Astrocyte of the hippocampus (primary cell): ENCODE measurements at places on chromosomes 16 and 17.

DNA sequence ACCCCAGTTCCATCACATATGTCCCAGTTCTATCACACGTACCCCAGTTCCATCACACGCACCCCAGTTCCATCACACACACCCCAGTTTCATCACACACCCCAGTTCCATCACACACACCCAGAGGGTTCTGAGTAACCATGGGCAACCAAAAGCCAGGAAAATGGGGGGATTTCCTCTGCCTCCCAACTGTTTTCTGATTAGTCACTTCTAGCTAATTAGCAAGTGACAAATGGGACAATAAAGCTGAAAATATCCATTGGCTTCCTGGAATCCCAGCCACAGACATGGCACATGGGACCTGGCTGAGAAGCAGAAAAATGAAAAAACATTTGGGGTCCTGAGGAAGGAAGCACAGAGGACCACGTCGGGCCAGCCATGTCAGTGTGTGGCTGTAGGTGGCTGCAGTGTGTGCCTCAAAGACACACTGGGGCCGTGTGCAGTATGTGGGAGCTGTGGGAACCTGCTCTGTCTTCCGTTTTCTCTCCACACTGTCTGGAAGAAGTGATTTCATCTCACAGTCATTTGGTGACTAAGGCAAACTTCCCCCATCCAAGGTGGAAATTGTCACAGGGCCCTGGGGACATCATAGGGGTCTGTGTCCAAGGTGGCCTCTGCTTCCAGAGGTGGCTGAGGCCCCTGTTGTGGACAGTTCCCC, 106.7 kb downstream of the CMIP start:
- peak; percentile 71 for DNase-seq

DNA sequence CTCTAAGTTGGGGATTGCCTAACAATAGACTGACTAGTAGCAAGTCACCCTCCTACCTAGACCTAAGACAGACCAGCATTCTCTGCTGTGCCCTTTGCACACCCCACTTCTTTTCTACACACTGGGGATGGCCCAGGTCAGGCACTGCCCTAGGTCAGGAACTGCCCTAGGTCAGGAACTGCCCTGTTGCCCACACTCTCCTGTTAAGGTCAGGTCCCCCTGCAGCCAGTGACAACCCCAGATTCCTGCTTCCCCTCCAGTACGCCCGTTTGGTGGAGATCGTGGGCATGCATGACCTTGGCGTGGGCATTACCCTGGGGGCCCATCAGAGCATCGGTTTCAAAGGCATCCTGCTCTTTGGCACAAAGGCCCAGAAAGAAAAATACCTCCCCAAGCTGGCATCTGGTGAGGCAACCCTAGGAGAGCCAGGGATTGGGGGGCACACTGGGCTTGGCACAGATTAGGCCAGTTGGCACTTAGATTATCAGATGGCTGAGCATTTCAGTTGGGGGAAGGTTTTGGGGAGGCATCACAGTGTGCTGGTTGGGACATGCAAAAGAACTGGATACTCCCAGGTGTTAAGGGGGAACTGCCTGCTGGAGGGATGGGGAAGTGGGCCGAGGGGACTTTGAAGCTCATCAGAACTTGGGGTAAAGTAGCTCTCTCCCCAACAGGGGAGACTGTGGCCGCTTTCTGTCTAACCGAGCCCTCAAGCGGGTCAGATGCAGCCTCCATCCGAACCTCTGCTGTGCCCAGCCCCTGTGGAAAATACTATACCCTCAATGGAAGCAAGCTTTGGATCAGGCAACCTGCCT, 1.7 kb downstream of the ACADVL start:
- DNase-seq: no peak

DNA sequence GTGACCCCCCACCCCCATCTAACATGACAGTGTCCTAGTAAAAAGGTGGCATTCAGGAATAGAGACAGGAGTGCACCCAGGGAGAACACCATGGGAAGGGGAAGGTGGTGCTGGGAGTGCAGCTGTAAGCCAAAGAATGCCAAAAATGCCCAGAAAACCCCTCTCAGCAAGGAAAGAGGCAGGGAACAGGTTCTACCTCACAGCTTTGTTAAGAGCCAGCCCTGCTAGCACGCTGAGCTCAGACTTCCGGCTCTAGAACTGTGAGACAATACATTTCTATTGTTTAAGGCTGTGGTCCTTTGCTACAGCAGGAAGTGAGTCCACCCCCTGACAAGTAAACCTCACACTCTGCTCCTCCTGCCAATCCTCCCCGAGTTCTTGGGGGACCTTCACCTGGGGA, 302.4 kb upstream of the N4BP1 start:
- no peak for DNase-seq

GRCh38 chr16:80369138-80369958, 171.4 kb upstream of the DYNLRB2 start:
- peak; percentile 85 for DNase-seq

- DNase-seq: peak; percentile 35
These were observed 878 bp downstream of the TRIM72 start for GRCh38 chr16:31214708-31215286.

GRCh38 chr16:76277460-76278030, 344 bp downstream of the CNTNAP4 start:
- DNase-seq: no peak

- DNase-seq: peak; percentile 51
These were observed at the start of gene USP43 for GRCh38 chr17:9644910-9645751. TSS of gene USP43 (plus strand) at chr17:9645517. CDS start at chr17:9645633, 116 bp downstream.

DNA sequence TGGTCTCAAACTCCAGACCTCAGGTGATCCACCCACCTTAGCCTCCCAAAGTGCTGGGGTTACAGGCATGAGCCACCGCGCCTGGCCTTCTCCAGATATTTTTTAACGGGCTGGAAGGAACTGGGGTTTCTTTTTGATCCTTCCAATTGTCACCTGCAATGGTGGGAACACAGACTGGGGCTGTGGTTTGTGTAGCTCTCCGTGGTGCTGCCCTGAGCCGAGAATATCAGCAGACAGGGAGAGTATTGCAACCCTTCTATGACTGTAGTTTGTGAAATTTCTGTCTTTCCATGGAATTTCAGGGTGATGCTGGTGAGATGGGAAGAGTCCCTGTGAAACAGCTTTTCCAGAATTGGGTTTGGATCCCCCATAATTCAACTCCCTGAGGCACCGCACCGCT, 263.5 kb downstream of the ENGASE start:
- peak; percentile 31 for DNase-seq

- DNase-seq: peak; percentile 7
These were observed 50.7 kb downstream of the TOX3 start for GRCh38 chr16:52496051-52496876.

DNA sequence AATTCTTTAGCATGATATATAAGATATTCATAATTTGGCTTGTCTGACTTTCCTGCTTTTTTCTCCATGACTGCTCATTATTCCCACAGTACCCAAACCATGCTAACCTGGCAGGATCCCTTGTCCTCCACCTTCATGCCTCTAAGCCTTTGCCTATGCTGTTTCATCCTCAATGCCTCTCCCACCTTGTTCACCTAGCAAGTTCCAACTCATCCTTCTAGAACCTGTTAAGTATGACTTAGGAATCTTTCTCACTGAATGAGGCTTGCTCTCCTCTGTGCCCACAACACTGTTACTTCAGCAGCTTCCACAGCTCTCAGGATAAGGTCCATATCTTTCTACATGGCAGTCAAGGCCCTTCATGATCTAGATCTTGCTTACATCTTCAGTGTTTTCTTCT, 34.0 kb downstream of the CA10 start:
- no peak for DNase-seq

DNA sequence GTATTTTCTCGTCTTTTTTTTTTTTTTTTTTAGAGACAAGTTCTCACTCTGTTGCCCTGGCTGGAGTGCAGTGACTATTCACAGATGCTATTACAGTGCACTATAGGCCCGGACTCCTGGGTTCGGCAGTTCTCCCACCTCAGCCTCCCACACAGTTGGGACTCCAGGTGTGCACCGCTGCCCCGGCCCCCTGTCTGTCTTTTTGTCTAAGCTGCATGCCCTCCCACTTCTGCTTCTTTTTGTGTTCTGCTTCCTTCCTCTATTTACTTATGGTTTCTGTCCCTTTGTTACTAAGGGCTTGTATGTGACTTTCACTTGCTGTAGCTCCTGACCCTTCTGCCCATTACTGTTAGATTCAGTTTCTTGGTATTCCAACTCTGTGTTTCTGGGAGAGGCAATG, 20.5 kb downstream of the SLC7A6 start:
- no peak for DNase-seq

GRCh38 chr17:29059281-29059680, 16.3 kb downstream of the PIPOX start:
- DNase-seq: peak; percentile 74

DNA sequence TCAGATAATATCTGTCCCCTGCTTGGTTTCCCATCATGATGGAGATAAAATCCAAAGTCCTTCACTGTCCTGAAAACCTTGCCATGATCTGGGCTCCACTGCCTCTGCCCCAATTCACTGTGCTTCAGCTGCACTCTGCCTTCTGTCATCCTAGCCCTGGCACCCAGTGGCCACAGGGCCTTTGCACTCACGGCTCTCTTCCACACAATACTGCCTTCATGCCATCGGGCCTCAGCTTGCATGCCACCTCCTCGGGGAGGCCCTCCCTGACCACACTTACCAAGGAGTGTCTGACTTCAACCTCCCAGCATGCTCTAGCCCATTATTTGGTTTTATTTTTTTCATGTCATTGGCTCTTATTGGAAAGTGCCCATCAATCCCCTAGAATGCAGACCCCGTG, 146.1 kb downstream of the C16orf78 start:
- DNase-seq: no peak

- DNase-seq: no peak
These were observed 160.2 kb downstream of the RGS9 start for GRCh38 chr17:65297384-65297783.

DNA sequence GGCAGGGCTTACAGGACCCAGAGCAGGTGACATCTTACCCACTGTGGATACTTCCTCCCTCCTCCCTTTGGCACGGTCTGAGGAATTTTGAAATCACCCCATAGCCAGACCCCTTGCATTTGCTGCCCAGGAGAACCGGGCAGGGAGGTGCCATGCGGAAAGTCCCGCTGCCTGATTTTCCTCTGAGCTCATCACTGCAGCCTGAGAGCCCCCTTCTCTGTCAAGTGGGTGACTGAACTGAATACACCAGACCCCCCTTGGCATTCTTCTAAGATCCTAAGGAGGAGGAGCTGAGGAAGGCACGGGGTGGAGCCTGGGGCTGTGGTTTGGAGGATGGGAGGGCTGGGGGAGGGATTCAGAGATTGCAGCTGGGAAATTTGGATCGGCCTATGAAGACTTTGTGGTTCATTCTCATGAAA, 173.4 kb downstream of the RAB11FIP4 start:
- peak; percentile 85 for DNase-seq

- DNase-seq: no peak
These were observed 1.8 kb downstream of the ITGAX start for GRCh38 chr16:31356566-31357323.

- peak; percentile 62 for DNase-seq
These were observed 176.7 kb downstream of the SOX9 start for GRCh38 chr17:72297326-72298115.

DNA sequence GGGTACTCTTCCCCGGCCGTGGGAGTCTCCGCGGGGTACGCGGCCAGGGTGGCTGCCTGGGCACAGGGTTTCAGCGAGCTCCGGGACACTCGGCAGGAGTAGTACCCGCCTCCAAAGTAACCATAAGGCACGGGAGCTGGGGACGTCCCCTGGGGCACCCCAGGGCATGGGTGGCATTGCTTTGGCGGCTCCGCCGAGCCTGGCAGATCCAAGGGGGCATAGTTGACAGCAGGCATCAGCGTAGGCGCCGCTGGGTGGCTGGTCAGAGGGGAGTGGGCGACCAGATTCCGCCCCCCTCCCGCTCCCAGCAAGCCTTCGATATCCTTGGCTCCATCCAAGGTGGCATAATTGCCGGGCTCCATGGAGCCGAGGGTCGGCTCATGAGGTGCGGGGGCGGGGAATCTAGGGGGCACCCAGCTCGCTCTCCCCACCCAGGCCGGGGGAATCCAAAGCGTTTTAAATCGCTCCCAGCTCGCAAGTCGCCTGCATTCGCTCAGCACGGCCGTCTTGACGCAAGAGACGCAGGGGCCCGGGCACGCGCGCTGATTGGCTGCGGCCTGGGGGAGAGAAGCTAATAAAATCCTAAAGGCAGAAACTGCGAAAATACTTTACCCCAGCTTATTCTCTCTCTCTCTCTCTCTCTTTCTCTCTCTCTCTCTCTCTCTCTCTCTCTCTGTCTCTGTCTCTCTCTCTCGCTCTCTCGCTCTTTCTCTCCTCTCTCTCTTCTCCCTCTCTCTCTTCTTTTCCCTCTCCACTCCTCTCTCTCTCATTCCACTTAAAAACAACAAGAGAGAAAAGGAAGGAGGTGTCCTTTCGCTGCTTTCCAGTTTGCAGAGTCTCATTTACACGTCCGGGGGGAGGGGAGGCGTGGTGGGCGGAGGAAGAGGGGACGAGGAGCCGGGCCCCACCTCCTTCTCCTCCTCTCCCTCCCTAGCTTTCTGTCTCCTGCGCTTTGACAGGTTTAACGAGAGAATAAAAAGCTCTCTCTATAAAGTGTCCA, at the start of gene HOXB13:
HOXB13 (minus strand) TSS at position 519 of the 1,000 bp plus-strand sequence; CDS start at position 362, 157 bp downstream.
- DNase-seq: no peak

DNA sequence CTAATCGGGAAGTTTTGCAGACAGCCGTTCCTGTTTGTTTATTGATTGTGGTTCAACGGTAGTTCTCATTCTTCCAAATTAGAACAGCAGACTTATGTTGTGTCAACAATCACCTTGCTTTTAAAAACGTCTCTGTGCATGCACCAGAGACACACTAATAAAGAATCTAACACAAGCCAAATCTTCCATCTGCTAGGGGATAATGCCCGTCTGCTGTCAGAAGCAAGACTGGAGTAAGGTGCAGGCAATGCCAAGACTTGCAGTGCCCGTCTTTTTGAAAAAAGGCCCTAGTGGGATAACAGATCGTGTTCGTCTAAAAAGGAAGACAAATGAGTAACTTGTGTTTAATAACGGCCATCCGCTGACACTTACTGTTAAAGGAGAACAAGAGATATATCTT, 158.4 kb downstream of the KCNJ2 start:
- no peak for DNase-seq

DNA sequence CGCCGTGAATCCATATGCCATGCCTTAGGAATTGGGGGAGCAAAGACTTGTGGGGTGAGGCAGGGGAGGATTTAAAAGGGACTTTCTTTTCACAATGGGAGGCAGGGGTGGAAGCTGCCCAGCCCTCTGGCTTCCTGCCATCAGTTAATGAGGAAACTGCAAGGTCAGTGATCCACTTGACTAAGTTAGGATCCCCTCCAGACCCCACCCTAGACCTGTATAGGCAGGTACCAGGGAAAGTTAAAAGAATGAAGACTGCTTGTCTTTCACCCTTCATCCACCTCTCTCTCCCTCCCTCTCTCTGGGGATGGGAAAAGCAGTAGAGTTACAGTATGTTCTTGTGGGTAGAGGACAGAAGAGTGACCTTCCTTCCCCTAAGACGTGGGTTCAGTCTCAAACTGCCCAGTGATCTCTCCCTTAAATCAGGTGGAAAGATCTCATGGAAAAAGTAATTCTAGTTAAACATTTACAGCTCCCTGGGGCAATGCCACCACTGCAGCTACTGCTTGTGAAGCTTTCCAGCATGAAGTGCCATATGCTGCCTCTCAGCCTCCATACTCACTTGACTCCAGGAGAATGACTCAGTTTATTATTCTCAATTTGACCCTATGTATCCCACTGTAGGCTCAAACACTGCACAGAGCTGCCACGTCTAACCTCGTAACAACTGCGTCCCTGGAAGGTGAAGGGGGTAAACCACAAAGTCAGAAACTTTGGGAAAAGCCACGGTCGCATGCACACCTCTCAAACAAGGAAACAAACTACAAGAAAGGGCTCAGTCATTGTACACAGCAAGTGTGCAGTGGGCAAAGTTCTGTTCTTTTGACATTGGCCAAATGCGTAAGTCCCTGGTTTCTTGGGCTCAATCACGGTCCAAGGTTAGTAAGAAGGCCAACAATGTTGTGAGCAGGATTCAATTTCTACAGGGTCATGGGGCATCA, 1.2 kb downstream of the COA3 start:
- no peak for DNase-seq
